Suppressor macrophage treated with lipopolysaccharide for 4 hours (primary cell): ENCODE measurements at places on chromosomes 4 and X.

GRCh38 chr4:104492183-104492771, 2.4 kb downstream of the CXXC4 start:
- no peak for DNase-seq

- no peak for DNase-seq
These were observed 90.8 kb upstream of the PAK3 start for GRCh38 chrX:111005166-111005565.

- no peak for DNase-seq
These were observed 91.5 kb downstream of the COX18 start for GRCh38 chr4:72977936-72978485.

DNA sequence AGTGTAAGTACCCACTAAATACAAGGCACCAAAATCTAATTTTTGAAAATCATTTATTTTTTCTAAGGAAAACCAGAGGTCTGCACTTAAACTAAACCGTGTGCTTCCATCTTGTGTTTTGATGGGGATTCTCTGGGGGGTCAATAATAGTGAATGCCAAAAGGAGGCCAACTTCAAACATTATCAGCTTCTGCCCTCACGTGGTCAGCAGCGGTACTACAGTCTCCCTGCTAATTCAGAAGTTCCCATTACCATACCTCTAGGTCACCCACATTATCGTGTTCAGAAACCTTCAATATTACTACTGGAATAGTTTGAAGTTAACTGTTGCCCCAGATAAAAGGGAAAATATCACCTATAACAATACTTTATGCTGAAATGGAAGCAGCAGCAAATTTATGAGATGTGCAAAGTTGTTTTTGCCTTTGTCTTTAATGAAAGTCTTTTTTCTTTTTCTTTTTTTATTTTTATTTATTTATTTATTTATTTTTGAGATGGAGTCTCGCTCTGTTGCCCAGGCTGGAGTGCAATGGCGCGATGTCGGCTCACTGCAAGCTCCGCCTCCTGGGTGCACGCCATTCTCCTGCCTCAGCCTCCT, 17.3 kb downstream of the CTPS2 start:
- DNase-seq: peak; percentile 51

DNA sequence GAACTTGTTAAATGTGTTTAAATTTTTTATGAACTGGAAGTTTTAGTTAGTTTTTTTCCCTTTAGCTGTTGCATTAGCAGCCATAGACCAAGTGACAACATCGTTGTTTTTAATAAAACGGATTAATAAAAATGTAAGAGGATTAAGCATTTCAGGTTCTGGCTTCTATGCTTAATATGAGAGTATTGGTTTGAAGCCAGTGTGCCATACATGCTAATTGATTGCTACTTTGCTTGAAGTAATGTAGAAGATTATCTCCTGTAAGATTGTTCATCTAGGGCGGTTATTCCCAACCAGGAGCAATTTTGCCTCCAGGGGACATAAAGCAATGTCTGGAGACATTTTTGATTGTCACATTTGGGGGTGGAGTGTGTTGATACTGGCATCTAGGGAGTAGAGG, 54.3 kb downstream of the TLL1 start:
- no peak for DNase-seq
